ENCODE measurements at places on chromosomes 1 and 21.
A peak's percentile ranks its signal among the peaks of the same experiment; 100 is the strongest.

DNA sequence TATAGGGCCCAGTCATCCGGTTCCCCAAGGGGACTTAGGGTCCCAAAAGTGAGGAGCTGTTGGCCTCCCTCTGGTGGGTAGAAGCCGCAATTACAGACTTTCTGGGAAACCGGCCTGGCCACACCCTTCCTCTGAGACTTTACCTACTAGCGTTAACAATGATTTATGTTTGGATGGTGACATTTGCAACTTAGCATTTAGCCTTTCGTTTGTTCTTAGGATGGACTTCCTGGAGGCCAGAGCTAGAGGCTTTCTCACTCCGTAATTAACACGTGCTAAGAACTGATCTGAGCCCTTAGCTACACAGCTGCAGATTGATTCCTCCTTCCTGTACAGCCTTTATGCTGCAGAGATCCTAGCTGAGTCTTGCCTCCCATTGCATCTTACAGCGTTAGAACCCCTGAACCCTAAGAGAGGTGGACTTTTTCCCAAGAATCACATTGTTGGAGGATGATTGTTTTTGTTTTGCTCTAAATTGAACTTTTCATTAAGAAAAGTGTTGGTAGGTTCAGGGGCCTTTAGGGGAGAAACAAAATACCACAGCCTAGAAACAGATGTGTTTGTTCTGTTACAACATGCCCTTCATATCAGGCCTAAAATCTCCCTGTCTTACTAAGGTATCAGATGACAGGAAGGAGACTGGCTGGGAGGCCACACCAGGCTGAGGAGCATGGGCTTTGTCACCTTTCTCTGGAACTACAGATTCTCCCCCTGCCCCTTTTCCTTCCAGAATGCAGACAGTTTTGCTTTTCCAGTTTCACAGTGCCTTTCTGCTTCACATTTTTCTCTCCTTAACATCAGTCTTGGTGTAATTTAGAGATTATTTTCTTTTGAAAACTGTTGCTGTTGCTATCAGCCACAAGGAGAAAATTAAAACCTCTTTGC lies 1.9 kb downstream of the S100A11 start:
- DNase-seq, result peak; percentile 31

GRCh38 chr1:29202053-29202452 lies 20.4 kb upstream of the SRSF4 start:
- no peak for DNase-seq

GRCh38 chr21:27339902-27340301 lies 373.0 kb upstream of the ADAMTS5 start:
- no peak for DNase-seq

DNA sequence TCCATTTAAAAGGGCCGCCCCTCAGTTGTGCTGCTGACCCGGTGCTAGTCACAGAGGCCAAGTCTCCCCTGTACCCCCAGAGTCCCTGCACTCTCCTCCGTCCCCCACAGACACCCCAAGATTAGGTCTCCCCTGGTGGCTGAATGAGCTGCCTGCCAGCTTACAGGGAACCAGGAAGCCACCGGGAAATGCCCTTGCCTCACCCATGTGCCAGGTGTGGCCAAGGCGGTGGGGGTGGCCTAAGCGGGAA lies 32.7 kb downstream of the HSPG2 start:
- no peak for DNase-seq

- DNase-seq, result no peak
These were observed 295.4 kb downstream of the CTH start for GRCh38 chr1:70706381-70707037.

DNA sequence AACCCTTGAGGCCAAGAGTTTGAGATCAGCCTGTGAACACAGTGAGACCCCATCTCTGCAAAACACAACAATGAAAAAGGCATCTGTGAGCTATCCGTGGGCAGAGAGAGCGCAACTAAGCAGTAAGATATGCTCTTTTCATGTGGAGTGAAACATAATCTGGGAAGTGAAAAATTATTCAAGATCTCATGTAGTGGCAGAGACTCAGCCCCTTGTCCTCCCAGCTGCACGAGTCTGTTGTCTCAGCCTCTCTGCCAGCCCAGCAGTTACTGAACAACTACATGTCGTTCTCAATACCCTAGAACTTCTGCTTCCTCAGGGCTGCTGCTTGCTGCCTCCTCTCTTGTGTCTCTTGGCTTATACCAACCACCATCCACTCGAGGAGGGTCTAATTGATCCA lies 61.3 kb upstream of the WDR26 start:
- no peak for DNase-seq

DNA sequence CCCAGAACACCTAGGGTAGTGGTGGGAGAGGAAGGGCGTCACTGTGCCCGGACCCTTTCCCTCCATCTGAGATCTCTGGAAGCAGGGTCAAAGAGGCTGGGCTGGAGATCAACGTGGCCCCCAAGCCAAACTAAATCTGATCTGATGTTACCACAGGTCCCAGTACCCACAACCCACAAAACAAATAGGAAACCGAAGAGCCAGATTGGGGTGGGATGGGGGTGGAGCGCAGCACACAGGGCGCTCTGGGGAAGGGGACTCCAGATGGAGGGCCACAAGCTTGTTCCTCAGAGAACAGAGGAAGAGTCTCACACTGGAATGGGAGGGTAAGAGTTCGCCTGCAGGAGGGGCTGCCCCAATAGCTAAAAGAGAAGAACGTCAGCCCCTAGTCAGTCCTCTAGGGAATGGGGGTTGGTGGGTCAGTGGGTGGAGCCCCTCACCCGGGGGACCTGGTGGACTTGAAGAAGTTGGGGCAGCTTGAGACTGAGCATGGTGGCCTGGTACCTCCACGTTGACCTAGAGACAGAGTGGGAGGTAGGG lies 1.5 kb downstream of the PAQR6 start:
- DNase-seq, result no peak

DNA sequence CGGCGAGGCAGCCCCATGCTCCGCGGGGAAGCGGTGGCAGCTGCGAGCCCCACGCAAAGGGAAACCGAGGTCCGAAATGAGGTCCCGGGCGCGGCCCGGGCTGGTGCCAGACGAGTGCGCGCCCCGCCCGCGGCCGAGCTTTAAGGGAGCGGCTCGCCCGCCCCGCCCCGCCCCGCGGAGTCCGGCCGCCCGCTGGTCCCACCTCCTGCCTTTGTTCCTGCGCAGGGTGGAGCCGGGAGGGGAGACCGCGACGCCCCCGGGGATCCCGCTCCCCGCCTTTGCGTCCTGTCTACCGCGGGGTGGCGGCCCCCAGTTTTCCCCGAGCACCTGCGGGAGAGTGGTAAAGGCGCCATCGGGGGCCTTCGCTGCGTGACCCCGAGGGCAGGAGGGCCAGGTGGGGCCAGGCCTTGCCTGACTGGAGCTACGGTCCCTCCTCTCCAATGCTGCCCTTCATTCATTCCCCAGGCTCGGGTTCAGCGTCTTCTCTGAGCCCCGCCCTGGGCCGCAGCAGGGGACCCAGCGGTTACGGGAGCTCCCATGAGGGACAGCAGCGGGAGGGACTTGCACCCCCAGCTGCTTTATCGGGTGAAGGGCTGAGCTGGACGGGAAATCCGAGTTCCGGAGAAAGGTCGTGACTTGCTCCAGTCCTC lies at the start of gene HES2:
TSS of gene HES2 (minus strand) at position 116 of the 650 bp plus-strand sequence. CDS start at position 17, 99 bp downstream.
- DNase-seq, result no peak

DNA sequence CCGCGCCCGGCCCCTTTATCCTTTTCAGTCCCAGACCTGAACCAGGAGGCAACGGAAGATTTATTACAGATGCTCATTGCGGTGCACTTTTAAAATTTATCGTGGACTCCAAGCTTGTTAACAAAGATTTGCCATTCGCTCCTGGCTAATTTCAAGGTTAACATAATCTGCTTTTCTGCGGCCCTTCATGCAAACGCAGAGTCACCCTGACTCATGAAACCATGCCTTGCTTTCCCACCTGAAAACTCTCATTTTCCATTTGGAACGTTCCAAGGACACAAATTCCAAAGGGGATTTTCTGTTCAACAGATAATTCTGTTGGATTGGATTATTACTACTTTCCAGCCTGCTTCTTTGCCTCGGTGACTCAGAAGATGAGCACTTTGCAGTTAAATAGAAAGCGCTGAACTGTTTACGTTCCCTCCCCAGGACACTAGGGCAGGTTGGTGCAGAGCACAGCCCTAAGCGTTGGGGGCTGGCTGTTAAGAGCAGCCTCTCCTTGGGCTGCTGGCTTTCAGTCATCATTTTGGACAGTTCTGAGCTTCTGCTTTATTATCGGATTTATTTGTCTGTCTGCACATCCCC lies 51.1 kb downstream of the CD247 start:
- no peak for DNase-seq

DNA sequence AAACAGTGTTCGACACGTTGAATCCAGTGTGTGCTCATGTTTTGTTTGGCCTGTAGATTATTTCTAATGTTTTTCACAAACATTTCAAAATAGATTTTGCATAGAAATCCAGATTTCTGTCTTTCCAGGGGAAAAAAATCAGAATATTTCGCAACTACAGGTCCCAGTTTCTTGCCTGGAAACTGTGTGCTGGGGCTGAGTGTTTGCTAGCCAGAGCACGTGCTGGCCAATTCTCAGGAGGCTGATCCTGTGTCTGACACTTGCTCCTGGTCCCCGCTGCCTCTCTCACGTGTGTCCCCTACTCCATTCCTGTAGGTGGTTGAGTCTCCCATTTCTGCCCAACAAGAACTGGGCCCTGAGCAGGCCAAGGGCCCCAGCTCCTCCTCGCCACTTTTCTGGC lies 2.4 kb downstream of the MAB21L3 start:
- no peak for DNase-seq

DNA sequence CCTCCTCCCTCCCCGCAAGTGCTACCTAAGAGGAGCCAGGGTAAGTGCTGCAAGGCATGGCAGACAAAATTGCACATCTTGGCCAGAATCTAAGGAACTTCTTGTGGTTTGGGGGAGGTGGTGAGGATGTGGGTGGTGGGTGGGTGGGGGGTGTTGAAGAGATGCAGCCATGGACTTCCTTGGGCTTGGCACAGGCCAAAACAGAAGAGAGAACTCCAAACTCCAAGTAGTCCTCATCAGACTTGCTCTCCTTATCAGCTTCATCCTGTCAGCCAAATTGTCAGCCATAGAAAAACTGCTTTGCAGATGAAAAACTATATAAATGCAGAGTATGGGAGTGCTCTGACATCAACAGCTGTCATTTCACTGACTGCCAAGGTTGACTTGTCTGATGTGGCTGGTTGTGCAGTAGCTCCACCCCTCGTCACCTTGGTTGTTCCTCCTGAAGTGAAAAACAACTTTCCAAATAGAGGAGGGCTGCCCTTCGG lies 7.1 kb downstream of the AMIGO1 start:
- DNase-seq, result no peak

DNA sequence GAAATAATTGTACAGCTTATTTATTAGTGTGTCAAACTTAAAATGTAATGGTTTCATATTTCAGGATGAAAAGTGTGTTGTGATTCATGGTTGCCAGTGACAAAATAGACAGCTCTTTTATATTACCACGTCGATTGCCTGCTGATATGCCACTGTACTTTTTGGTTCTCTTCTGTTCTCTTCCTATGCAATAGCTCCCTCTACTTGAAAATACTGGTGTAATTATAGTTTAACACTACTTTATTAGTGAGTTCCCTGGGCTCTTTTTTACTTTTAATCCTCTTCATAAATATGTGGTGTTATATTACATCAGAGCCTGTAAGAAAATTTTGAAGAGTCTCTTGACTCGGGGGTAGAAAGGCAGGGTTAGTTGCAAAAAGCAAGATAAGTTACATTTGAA lies 111.3 kb downstream of the PATJ start:
- peak; percentile 19 for DNase-seq

- no peak for DNase-seq
These were observed 8.0 kb upstream of the MEX3A start for GRCh38 chr1:156090138-156090839.

DNA sequence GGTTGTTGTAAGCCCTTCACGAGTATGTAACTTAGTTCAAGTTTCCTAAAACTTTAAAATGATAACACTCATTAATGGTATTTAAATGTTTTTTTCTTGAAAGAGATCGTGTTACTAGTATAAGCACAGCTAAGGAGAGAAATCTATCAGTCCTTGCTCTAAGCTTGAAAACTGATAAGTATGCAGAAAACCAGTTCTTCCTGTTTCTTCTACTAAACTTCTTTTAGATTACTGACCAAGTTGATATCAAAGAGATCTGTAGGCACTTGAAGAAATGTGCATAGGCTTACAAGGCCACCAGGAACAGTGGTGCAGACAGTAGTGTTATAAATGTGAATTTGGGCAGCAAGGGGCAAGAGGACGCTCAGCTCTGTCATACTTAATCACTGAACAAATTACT lies 3.9 kb downstream of the EFCAB14 start:
- DNase-seq, result no peak

- DNase-seq, result no peak
These were observed 22.5 kb upstream of the PWP2 start for GRCh38 chr21:44084496-44085241.

DNA sequence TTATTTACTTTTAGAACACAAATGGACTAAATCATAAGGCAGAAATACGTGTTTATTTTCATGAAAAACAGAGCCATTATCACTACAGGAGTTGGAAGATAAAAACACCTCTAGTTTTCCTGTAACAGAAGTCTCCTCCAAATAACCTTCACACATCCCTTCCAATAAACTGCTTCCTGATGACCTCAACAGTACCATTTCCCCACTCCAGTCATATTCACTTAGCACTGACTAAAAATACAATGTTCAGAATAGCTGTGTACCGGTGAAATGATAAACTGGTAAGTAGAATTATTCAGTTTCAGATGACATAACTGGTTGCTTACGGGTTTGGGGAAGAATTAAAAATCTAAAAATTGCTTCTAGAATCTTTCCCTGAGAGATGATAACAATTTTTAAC lies 137.9 kb downstream of the DENND1B start:
- DNase-seq, result no peak

GRCh38 chr1:32201011-32201855 lies 838 bp downstream of the CCDC28B start:
- DNase-seq, result no peak

- no peak for DNase-seq
These were observed 40.5 kb downstream of the ZBTB40 start for GRCh38 chr1:22491995-22492715.

DNA sequence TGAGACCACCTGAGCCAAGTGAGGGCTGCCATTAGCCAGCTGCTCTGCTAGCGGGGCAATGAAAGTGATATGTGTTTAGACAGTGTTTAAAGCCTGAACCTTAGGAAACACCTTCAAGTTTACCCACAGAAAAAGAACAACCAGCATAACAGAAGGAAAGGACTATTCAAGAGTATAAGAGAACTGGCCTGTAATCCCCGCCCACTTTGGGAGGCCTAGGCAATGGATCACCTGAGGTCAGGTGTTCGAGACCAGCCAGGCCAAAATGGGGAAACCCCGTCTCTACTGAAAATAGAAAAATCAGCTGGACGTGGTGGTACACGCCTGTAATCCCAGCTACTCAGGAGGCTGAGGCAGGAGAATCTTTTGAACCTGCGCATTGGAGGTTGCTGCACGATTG lies 149.4 kb downstream of the PCP4 start:
- DNase-seq, result no peak

Data from right renal cortex interstitium (tissue), 3 donors.